ENCODE measurements at places on chromosomes 7 and 10. TPM values are rescaled to one million over a fixed set of nuclear protein-coding genes. Genes with fewer than 3 reads are reported as not detected.

Gene DGKI
- 2.7 TPM for total RNA-seq

Gene C10orf88
- total RNA-seq = 4.2 TPM

Gene CPEB3
- total RNA-seq = 1.3 TPM

Gene UPK3B
- not detected for total RNA-seq

Gene ALOX5
- 0.14 TPM for total RNA-seq

Gene OPN4
- not detected for total RNA-seq

Gene UFSP1
- 1.4 TPM for total RNA-seq

Gene RET
- 0.36 TPM for total RNA-seq

Gene HOXA4
- not detected for total RNA-seq

Gene ASB10
- not detected for total RNA-seq

Gene MYL10
- not detected for total RNA-seq

Gene USP54
- total RNA-seq = 3.5 TPM

Gene TRIL
- not detected for total RNA-seq

Gene EPDR1
- total RNA-seq = 1.6 TPM

Gene CYP26A1
- total RNA-seq = not detected

Gene CFAP46
- not detected for total RNA-seq

Gene OR2A12
- total RNA-seq = not detected

Gene FBXL13
- total RNA-seq = 0.54 TPM

Gene GIMAP7
- total RNA-seq = 41.6 TPM

Gene EPO
- total RNA-seq = not detected

Gene RSPH10B2
- not detected for total RNA-seq

Gene PNLIPRP1
- total RNA-seq = not detected

Gene LDB3
- 0.10 TPM for total RNA-seq

Gene EEPD1
- 0.49 TPM for total RNA-seq

Gene UCN3
- total RNA-seq = not detected

Gene COBL
- total RNA-seq = not detected

Gene SPDYE3
- not detected for total RNA-seq

Gene PDK4
- total RNA-seq = not detected

Gene KCNMA1
- not detected for total RNA-seq

Gene CALCR
- not detected for total RNA-seq

Gene HTR5A
- total RNA-seq = not detected

Gene PNLIPRP3
- total RNA-seq = not detected

Gene ADGRA1
- not detected for total RNA-seq

Gene IGFBP1
- total RNA-seq = not detected

Gene CELF2
- 68.2 TPM for total RNA-seq

Gene TBXAS1
- 1.1 TPM for total RNA-seq

Gene SFXN2
- 9.4 TPM for total RNA-seq

Gene UCMA
- total RNA-seq = not detected

Gene TPST1
- total RNA-seq = 3.8 TPM

Gene TYSND1
- total RNA-seq = 13.0 TPM

Gene HMX2
- 0.62 TPM for total RNA-seq

Gene PDE6C
- not detected for total RNA-seq

Gene RALA
- total RNA-seq = 35.6 TPM

Gene EZH2
- total RNA-seq = 132 TPM

Gene TAC1
- total RNA-seq = not detected

Gene FZD1
- 0.29 TPM for total RNA-seq

Gene PRSS37
- total RNA-seq = not detected

Gene CLCN1
- total RNA-seq = not detected

Gene CYP3A7
- not detected for total RNA-seq

Gene DGKB
- total RNA-seq = not detected

Gene PSD
- total RNA-seq = 6.2 TPM

Gene SUFU
- 7.1 TPM for total RNA-seq

Gene CHST3
- 0.57 TPM for total RNA-seq

Gene XRCC2
- total RNA-seq = 10.8 TPM

Gene CALML5
- total RNA-seq = not detected

Gene AKR1C8
- total RNA-seq = not detected

Gene TRUB1
- 15.2 TPM for total RNA-seq

Gene MCM10
- 76.9 TPM for total RNA-seq

Gene ZNF775
- 4.5 TPM for total RNA-seq
